ENCODE measurements at places on chromosomes 7 and 10.
A peak's percentile ranks its signal among the peaks of the same experiment; 100 is the strongest.

- no peak for DNase-seq
Measured at GRCh38 chr7:90889644-90890043, 293.5 kb downstream of the CDK14 start.

DNA sequence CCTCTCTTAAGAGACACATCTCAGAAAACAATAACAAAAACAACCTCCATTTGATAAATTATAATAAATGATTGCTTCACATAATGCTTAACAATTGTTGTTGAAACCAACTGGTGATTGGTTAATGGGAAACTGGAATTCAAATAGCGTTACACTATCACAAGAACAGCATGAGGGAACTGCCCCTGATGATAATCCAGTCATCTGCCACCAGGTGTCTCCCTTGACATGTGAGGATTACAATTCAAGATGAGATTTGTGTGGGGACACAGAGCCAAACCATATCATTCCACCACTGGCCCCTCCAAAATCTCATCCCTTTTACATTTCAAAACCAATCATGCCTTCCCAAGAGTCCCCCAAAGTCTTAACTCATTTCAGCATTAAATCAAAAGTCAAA, 375.9 kb downstream of the BMPER start:
- DNase-seq, result no peak

DNA sequence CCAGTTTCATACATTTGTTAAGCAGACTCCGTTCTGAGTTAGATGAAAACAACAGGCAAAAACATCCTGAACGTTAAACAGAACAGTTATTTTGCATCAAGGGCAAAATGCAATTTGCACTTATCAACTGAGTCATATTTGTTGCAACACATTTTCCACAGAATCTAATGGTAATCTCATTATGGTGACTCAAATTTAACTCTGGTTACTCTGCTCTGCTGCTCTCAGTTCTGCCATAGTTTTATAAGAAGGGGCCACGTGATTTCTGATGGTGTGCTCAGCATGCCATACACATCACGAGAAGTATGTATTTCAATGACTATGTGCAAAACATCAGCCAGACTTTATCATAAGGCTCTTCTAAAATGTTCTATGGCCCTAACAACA, 148.8 kb downstream of the CHCHD3 start:
- no peak for DNase-seq

- no peak for DNase-seq
Measured at GRCh38 chr10:8180360-8181109, 126.0 kb downstream of the GATA3 start.

GRCh38 chr7:54904986-54905385, 113.8 kb upstream of the EGFR start:
- no peak for DNase-seq

GRCh38 chr10:118963341-118963740, 66.2 kb upstream of the NANOS1 start:
- peak; percentile 15 for DNase-seq

DNA sequence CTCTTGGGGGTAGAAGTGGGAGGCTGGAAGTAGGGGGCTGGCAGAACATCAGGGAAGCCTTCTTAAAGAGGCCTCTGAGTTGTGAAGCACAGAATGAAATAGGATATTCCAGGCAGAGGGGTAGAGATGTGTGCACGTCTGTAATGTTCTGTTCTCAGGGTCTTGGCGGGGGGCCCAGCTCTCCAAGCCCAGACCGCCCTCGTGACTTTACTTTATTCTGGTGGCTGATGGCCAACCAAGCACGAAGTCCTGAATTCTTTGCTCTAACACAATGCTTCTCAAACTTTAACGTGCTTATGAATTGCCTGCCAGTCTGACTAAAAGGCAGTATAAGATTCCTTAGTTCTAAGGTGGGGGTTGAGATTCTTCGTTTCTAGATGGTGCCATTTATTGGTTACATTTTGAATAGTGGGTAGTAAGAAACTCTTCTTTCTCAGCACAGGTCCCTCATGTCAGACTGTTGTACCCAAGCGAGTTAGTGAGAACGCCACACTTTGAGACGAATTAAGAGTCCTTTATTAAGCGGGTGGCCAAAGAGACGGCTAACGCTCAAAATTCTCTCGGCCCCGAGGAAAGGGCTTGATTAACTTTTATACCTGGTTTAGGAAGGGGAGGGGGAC, 8.2 kb downstream of the PRXL2A start:
- no peak for DNase-seq

GRCh38 chr10:17580885-17581284, 36.3 kb downstream of the HACD1 start:
- DNase-seq, result no peak

Measured in sciatic nerve (tissue), 2 donors.